ENCODE measurements at places on chromosomes 7 and 10. TPM values are rescaled to one million over a fixed set of nuclear protein-coding genes. Genes with fewer than 3 reads are reported as not detected.

Gene SRRM3
- 1.6 TPM for total RNA-seq

Gene RINT1
- 20.2 TPM for total RNA-seq

Gene SLC16A9
- total RNA-seq, result 1.8 TPM

Gene ERCC6
- 50.4 TPM for total RNA-seq

DNA sequence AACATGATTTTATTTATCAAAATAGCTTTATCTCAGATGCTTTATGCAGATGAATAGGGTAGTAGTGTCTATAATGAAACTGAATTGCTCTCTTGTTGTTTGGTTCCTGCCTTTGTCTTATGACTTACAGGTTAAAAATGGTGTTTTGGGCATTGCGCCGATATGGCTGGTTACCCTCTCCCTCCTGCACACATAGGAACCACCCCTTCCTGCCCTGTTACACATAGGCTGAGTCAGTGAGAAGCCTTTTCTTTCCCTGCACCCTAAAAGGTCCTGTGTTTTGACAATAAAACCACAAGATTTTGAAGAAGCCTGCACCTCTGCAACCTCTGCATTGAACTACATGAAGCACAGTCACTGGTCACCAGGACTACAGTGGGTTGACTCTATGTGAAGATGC lies 655.8 kb upstream of the ANKRD30A start:
- no peak for DNase-seq

DNA sequence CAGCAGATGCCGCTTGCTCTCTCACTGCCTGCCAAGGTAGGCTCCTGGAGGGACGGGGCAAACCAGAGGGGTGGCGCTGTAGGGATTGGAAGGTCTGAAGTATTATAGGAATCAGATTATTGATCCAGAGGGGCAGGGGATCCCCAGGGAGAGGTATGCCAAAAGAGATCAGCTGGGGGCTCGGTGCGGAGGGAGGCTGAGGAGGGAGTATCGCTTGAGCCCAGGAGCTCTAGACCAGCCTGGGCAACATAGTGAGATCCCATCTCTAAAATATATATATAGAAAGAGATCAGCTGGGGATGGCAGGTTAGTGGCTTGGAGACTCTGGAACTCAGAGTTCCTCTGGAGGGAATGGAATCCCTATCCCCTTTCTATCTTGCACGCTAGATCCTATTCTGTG lies 7.0 kb upstream of the PCOLCE start:
- no peak for DNase-seq

DNA sequence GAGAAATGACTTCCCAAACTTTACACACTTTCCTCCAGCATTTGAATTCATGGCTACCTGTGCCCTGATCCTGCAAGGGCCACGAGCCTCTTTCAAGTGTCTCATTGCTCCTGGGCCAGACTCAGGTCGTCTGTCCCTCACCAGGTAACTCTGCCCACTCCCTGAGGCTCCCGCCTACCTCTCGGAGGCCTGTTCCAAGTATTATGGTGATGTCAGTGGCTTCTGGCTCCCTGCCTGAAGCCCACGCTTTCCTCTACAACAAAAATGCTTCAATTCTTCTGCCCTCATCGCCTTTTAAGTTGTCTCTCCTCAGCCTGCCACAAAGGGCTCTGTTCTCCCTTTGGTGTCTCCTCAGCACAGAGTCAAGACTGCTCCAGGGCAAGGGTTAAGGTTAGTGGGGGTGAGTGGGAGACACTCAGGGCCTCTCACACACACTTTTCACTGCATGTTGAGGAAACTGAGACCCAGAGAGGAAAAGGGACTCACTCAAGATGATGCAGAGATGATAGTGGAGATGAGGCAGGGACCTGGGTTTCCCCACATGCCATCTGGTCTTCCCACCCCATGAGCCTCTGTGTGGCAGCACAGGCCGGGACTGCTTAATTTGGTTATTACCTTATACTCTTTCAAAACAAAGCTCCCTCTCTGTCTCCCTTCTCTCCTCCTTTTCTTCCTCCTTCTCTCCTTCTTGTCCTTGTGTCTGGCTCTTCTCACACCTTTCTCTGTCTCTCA lies 28.3 kb upstream of the EGR2 start:
- DNase-seq, result no peak

DNA sequence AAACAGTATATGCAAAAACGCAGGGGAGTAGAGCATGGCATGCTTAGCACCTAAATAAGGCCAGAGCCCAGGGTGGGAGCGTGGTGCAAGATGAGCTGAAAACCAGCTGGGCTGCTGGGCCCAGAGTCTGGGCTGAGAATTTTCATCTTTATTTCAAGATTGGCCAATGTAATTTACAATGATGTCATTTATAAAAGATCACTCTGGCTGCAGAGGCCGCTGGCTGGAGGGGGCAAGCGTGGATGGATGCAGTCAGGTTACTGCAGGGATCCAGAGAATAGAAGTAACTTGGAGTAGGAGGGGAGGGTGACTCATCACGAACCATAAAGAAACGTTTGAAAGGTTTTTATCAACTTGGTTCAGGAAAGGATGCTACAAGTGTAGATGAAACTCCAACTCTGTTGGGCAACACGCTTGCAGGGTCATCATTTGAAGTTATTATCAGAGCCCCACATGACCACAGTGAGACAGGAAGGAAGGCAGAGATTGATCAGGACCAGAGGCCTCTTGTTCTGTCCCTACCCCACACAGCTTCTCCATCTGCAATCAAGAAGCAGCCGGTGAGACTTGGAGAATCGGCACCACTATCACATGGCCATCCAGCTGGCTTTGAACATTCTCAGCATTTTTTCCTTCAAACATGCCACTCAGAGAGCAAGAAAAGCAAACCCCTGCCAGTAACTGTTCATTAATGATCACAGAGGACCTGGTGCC lies 49.2 kb downstream of the ODAD2 start:
- DNase-seq, result no peak

DNA sequence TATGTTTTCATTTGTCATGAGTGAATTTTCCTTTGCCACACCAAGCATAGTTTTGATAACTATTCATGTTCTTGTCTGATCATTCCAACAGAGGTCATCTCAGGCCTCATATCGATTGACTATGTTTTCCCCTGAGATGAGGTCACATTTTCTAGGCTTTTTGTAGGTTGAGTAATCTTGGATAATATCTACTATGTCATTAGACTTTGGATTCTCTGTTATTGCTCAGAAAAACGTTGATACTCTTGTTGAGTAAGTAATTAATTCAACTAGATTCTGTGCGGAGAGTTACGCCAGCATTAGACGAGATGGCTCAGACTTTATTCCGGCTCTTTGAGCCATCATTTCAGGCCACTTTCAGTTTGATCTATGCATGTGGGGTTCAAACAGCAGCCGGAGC lies 57.7 kb downstream of the KLF6 start:
- DNase-seq, result no peak

GRCh38 chr7:148480479-148481146 lies 110.0 kb upstream of the C7orf33 start:
- no peak for DNase-seq

Data from thoracic aorta (tissue), 2 donors.